Gastroesophageal sphincter (tissue), 4 donors: ENCODE measurements at places on chromosomes 4 and X. TPM values are rescaled to one million over a fixed set of nuclear protein-coding genes. Genes with fewer than 3 reads are reported as not detected.

GRCh38 chr4:180814875-180815417, 1428.3 kb upstream of the TENM3 start:
- no peak for ATAC-seq

- no peak for ATAC-seq
Measured at GRCh38 chr4:74619931-74620702, 174.2 kb downstream of the BTC start.

The TEC gene
- 2.1 TPM for total RNA-seq

The MAGEC3 gene
- total RNA-seq, result not detected

The RPS6KA6 gene
- total RNA-seq, result 2.8 TPM

GRCh38 chr4:100982345-100982744, 365.0 kb downstream of the PPP3CA start:
- no peak for ATAC-seq

DNA sequence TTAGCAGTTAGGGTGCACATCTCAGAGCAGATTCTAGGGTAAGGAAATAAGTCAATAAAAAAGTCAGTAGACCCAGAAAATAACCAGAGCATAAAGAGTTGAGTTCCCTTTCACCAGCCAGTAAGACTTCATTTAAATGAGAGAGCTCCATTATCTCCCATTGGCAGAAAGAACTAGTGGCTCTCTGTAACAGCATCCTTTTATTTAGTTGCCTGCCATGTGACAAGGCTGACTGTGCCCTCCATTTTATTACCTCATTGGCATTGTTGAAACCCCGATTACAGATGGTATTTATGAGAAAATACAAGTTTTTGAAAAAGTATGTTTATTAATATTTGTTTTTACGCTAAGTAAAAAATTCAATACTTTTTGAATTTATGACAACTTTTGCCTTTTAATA, 859.5 kb upstream of the NDST4 start:
- ATAC-seq, result no peak

The KCNE5 gene
- 0.35 TPM for total RNA-seq

DNA sequence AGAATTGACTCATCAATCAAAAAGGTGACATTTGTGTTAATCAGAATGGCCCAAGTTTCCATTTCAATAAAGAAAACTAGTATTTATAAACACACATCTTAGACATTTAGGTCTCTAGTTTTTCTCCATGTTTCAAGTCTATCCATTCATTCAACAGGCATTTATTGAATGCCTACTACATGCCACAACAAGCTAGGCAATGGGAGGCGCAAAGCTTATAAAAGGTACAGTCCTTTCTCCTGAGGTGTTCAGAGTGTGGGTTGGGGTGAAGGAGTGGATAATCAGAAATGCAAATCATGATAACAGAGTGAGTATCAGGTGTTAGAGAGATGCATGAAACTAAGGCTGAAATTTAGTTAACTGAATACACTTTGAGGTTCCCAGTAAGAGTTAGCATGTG, 78.0 kb downstream of the HCCS start:
- ATAC-seq, result no peak

DNA sequence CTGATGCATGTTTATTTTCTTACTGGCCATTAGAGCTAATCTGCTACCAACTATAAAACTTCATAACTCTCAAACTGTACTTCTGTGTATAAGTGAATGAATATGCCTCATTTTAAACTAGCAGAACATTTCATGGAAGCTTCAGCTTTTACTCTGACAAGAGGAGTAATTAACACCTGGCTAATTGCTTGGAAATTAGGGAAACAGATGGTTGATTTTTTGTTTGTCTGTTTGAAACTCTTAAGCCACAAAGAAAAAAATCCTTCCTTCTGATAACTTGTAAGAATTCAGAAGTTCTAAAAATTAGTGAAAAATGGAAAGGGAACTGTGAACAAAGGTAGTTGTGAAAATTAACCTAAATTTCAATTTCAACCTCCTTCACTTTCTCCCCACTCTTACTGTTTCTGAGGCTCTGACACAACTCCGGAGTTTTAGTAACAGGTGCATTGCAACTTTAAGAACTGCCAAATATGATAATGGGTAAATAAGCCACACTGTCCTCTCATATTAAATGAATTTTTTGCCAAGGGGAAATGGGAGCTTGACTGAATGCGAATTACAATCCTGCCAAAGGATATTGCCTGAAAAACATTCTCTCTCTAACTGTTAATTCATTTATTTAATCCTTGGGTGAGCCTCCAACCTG, 1.0 kb downstream of the EGF start:
- no peak for ATAC-seq

- ATAC-seq, result peak; percentile 63
Measured at GRCh38 chr4:184329659-184330400, 112.2 kb upstream of the ENPP6 start.

- no peak for ATAC-seq
Measured at GRCh38 chr4:16122308-16122711, 38.5 kb upstream of the PROM1 start.

DNA sequence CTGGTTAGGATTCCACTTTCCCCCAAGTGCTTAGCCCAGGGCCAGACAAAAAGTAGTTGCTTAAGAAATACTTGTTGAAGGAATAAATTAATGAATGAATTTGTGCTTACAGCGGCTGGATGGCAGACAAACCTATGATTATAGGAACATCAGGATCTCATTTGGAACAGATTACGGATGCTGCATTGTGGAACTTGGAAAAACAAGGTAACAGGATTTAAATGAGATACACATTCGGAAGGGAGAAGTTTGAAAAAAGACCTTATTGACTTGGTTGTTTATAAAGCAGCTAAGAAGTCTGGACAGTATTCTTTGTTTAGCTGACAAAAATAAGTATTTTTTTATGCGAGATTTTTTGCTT, 572 bp downstream of the EXOSC9 start:
- no peak for ATAC-seq
